ENCODE measurements at places on chromosomes 12 and 14.
A peak's percentile ranks its signal among the peaks of the same experiment; 100 is the strongest.

DNA sequence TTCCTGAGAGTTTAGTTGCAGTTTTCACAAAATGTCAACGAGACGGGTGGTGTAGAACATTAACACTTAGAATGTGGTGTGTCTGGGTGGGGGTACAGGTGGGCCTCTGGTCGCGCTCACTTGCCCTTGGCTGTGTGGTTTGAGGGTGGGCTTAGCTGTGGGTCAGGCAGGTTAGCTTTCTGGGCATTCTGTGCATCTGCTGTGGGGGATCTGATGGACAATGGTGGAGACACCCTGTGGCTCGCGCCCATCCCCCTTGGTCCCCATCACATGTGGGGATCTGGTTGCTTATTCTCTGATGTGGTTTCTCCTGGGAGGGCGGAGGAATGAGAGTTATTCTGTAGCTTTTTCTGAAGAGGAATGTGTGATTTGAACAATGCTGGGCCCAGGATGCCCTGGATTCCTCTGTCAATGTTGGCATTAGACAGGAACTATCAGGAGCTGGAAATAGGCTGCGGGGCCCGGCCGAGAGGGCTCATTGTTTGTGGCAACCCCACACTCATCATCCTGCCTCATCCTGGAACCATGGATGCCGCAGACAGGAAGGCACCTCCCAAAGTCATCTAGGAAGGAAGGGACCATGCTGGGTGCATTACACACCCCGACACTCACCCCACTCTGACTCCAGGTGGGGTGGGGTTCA, 101.6 kb downstream of the TSPAN9 start:
- no peak for DNase-seq

DNA sequence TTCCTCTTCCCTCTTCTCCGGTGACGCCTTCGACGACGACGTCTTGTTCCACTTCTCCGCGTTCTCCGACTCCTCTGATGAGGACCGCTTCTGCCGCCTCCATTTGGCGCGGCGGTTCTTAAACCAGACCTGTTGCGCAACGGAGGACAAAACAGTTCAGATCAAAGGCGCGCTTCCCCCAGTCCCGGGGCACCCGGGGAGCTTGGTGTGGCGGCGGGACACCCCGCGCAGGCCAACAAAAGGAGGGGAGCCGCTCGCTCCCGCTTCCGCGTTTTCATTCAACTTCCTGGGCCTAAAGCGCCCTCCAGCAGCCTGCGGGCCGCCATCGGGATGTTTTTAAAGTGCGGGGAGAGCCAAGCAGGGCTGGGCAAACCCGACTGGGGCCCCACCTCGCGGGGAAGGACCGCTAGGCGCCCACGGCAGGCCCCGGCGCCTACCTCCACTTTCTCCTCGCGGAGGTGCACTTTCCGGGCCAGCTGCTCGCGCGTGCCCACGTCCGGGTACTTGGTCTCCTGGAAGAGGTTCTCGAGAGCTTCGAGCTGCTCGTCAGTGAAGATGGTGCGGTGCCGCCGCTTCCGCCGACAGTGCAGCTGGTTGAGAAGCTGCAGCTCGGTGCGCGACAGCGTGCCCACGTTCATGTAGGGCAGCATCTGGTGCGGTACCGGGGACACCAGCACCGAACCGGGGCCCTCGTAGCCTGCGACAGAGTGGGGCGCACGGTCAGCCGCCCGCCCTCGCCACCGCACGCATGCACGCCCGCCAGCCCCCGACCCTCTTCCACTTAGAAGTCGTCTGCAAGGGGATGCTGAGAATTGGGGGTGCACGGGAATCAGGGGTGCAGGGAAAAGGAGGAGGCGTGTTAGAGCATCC, 1.2 kb downstream of the GSC start:
- no peak for DNase-seq

- no peak for DNase-seq
These were observed 1004.2 kb upstream of the SEL1L start for GRCh38 chr14:82537831-82538230.

- no peak for DNase-seq
These were observed 10.5 kb upstream of the SELPLG start for GRCh38 chr12:108643941-108644810.

- no peak for DNase-seq
These were observed 281.9 kb downstream of the BTG1 start for GRCh38 chr12:91863702-91864101.

DNA sequence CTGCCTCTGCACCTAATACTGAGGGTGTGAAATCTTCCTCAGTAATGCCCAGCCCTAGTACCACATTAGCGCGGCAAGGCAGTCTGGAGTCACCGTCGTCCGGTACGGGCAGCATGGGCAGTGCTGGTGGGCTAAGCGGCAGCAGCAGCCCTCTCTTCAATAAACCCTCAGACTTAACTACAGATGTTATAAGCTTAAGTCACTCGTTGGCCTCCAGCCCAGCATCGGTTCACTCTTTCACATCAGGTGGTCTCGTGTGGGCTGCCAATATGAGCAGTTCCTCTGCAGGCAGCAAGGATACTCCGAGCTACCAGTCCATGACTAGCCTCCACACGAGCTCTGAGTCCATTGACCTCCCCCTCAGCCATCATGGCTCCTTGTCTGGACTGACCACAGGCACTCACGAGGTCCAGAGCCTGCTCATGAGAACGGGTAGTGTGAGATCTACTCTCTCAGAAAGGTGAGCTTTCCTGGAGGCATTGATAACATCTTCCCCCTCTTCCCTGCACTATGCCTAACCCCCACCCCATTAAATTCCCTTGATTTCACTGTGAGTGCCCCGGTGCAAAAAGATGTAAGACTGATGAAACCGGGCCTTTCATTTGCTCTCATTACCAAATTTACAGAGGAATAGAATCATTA, 291.4 kb downstream of the NAV3 start:
- no peak for DNase-seq

DNA sequence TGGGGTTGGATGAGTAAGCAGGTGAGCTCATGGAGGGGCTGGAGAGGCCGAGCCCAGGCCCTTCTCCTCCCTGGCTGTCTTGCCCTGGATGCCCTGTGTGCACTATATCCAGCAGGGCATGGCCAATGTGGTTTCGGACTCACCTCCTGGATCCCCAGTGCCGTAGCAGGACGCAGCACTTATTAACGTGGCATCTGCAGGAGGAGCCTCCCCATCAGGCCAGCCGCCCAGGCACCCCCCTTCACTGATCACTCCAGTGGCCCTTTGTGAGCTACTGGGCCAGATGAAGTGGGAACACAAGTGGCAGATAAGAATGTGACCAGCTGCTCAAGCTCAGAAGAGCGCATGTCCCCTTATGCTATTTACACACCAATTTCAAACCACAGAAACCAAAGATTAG, 43.1 kb upstream of the DICER1 start:
- DNase-seq: no peak

DNA sequence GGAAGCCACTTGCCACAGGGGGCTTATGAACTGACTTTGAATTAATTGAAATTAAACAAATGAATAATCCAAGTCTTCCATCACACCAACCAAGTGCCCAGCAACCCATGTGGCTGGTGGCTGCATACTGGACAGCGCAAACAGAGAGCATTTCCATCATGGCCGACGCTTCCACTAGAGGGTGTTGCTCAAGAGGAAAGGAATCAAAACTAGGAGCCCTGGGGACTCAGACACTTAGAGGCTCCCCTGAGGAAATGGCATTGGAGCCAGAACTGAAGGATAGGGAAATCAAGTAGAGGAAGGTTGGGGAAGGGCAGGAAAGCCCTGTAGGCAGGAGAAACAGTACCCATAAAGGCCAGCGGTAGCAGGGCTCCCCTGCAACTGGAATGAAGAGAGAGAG, 50.6 kb upstream of the NUAK1 start:
- no peak for DNase-seq

DNA sequence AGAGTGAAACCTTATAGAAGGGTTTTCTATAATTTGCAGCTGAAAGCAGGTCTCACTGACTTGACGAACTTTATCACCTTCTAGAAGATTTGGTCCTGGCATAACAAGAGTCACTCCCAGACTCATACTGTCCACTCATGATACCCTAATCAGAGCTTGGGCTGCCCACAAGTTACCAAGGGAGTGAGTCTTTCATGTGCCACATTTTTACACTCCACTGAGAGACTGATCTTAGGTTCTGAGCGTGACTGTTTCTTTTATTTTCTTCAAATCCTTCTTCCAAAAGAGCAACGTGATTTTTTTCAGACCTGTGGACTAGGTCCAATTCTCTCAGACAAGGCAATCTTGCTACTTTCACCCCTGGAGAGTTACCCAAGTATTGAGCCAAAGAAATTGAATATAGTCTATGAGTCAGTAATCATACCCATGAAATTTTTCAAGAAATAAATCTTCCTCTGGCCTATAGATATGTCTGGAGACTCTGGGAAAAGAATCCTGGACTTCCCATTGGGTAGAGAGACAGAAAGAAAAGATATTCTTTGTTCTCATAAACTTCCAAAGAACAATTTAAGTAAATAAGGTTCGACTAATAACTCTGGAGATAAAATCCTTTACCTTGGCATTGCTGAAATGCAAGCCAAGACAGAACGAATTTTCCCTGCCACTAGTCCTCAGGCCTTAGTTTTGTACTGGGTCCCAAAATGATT, 26.9 kb downstream of the SIX1 start:
- no peak for DNase-seq

- DNase-seq: peak; percentile 93
These were observed 21.0 kb upstream of the CHFR start for GRCh38 chr12:132908145-132909029.
